ENCODE measurements at places on chromosomes 5 and 9.

DNA sequence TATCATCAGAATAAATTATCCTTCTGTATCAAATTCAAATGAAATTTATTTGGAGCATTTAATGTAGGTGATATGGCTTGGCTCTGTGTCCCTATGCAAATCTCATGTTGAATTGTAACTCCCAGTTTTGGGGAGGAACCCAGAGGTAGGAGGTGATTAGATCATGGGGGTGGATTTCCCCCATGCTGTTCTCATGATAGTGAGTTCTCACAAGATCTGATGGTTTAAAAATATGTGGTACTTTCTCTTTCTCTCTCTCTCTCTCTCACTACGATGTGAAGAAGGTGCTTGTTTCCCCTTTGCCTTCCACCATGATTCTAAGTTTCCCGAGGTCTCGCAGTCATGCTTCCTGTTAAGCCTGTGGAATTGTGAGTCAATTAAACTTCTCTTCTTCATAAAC lies 678.4 kb upstream of the RGMB start:
- DNase-seq: no peak

DNA sequence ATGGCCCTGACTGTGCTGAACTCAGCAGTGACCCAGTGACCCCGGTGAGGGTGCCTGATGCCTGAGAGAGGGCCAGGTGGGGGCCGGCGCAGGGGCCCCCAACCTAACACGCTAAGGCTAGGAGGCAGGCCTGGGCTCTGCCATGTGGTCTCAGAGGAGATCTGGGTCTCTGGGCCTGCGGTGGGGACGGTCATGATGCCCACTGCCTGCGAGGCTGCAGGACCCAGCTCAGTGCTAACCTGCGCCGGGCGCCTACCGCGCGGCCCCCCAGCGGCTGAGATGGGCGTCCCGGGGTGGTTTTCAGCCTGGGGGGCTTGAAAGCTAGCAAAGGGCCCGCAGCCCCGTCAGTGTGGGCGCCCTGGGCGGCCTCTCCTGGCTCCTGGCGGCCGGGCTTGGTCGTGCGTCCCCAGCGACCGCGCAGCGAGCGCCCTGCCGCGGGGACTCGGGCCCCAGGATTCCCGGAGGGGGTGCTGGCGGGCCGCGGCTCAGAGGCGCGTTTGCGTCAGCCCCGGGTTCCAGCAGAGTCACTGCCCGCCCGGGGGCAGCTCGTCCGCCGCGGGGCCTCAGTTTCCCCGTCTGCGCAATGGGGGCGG lies 2.5 kb downstream of the EGFL7 start:
- no peak for DNase-seq

DNA sequence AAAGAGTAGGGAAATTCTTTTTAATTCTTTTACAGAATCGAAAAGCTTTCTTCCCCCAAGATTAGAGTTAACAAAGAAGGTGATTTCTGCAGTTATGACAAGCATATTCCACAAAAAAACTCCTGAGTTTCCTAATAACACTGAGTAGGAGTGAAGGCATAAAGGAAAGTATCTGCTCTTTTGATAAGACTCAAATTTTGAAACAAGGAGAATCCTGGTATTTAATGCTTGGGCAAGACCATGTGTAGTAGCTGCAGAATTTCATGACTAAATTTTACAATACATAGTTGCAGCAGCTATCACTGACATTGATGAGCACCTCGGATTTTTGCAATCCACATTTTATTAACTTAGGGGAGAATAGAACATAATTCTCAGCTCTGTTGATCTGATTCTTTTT lies 92.6 kb downstream of the MARCHF3 start:
- no peak for DNase-seq

GRCh38 chr9:76598981-76599380 lies 140.0 kb downstream of the GCNT1 start:
- DNase-seq: no peak

- DNase-seq: no peak
These were observed 2.0 kb downstream of the KCNN2 start for GRCh38 chr5:114363837-114364236.

DNA sequence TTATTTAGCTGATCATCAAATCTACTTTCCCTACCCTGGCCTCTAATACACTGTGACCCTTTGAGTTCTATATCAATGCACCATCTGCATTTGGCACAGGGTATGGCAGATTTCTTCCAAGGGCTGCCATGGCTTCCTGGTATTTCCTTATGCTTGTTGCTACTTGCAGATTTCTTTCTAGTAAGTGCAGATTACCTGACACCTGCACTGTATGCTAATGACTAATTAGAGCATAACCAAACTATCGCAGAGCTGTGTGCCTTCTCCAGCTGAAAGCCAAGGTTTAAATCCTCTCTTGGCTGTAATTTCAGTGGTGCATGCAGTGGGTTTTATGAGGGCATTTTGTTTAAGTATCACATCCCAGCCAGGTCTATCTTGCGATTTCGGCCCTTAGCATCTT lies 293.7 kb downstream of the KIF4B start:
- no peak for DNase-seq

DNA sequence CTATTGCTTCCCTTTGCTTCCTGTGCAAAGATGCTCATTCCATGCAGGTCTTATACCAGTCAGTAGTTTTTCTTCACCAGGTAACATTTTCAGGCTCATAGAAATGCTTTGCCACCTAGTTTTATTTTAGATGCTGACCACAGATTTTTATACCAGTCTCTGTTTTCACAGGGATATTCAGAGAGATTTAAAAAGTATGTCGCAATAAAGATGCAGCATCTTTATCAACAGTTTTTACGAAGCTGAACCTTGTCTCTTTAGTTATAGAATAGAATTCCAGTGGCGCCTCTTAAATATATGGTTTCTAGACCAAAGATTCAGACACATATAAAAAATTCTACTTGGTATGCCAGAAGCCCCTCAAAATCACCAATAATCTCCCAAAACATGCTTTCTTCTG lies 155.7 kb upstream of the PCSK5 start:
- no peak for DNase-seq

GRCh38 chr5:133527311-133527710 lies 85.0 kb downstream of the FSTL4 start:
- no peak for DNase-seq

GRCh38 chr9:119322184-119322583 lies 47.1 kb downstream of the BRINP1 start:
- DNase-seq: no peak

DNA sequence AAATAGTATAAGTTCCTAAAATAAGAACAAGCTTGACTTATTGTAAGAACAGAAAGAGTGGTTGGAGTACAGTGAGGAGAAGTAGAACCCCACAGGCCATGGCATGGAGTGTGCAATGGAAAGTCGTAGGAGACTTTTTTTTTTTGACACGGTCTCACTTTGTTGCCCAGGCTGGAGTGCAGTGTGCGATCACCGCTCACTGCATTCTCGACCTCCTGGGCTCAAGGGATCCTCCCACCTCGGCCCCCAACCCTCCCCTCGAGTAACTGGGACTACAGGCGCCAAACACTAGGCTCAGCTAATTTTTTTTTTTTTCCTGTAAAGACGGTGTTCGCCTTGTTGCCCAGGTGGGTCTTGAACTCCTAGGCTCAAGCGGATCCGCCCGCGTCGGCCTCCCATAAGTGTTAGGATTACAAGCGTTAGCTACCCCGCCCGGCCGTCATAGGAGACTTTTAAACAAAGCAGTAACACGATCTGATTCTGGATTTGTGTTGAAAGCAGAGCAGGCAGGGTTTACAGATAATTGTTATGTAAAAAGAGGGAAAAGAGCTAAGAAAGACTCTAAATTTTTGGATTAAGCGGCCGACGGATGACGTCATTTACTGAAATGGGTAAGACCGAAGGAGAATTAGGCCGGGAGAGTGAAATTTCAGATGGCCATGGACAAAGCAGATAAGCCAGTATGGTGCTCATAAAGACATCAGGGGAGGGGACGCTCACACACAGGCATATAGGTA lies 752 bp downstream of the TSTD2 start:
- no peak for DNase-seq

DNA sequence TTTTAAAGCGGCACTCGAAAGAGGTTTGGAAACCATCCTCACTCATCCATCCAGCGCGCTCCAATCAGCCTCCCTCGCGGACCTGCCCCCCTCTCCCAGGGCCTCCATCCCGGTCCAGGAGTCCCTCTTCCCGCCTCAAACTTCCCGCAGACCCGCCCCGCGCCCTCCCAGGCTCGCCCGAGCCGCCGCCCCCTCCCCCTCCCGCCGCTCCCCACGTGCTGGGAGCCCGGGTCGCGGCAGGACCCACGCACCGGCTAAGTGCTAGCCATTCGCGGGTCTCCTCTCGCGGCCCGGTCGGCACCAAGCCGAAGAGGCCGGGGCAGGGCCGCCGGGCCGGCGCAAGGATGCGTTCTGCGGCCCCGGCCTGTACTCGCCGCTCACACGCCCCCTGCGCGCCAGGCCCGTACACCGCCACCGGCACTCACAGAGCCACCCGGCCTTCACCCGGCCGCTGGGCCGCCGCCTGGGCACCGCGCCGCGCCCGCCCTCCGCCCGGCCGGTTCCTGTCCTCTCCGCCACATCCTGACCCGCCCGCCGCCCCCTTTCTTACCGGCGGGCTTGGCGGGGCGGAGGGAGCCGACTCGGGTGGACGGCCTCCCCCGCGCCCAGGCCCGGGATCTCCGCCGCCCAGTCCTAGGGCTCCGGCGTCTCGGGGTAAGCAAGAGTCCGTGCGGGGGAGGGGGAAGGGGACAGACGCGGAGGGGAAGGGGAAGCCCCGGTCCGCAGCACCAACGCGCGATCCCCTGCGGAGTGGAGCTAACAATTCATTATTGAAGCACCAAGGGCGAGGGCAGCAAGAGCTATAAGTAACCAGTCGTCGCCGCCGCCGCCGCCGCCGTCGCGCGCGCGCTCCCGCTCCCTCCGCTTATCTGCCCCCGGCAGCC lies 576 bp downstream of the CHD1 start:
- peak; percentile 48 for DNase-seq

DNA sequence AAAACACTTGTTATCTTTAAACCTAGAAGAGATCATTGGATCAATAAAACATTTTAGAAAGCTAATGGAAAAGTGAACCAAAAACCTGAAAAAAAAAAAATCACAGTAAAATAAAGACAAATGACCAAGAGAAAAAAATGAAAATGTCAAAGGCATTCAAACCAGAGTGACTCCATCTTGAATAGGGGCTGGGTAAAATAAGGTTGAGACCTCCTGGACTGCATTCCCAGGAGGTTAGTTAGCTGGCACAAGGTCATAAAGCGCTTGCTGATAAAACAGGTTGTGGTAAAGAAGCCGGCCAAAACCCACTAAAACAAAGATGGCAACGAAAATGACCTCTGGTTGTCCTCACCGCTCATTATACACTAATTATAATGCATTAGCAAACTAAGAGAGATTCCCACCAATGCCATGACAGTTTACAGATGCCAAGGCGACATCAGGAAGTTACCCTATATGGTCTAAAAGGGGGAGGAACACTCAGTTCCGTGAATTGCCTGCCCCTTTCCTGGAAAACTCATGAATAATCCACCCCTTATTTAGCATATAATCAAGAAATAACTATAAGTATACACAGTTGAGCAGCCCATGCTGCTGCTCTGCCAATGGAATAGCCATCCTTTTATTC lies 116.7 kb upstream of the NEK6 start:
- no peak for DNase-seq

DNA sequence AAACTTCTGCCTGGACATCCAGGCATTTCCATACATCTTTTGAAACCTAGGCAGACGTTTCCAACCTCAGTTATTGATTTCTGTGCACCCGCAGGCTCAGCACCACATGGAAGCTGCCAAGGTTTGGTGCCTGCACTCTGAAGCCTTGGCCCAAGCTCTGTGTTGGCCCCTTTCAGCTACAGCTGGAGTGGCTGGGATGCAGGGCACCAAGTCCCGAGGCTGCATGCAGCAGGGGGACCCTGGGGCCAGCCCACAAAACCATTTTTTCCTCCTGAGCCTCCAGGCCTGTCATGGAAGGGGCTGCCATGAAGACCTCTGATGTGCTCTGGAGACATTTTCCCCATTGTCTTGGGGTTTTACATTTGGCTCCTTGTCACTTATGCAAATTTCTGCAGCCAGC lies 49.9 kb downstream of the NFX1 start:
- DNase-seq: no peak

DNA sequence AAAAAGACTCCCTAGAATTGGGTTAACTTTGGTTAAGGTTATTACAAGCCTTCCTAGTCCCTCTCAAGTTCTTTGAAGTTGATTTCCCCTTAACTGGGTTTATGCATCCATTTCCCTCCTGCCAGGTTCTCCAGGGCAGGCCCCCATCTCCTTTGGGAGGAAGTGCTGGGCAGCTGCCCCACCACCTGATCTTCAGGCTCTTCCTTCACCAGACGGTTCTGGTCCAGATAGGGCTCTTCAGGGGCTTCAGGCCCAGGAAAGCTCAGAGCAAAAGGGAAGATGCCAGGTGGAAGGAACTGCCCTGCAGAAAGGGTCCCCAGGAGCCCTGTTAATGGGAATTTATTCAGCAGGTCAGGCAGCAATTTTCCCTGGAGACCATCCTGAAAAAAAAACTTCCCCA lies 2.1 kb downstream of the SMIM32 start:
- no peak for DNase-seq

- no peak for DNase-seq
These were observed 589.2 kb downstream of the SEMA5A start for GRCh38 chr5:8956659-8957058.

- DNase-seq: no peak
These were observed 23.7 kb downstream of the RALGPS1 start for GRCh38 chr9:126938327-126938726.

- DNase-seq: no peak
These were observed 639.4 kb downstream of the SEMA5A start for GRCh38 chr5:8906303-8906967.

DNA sequence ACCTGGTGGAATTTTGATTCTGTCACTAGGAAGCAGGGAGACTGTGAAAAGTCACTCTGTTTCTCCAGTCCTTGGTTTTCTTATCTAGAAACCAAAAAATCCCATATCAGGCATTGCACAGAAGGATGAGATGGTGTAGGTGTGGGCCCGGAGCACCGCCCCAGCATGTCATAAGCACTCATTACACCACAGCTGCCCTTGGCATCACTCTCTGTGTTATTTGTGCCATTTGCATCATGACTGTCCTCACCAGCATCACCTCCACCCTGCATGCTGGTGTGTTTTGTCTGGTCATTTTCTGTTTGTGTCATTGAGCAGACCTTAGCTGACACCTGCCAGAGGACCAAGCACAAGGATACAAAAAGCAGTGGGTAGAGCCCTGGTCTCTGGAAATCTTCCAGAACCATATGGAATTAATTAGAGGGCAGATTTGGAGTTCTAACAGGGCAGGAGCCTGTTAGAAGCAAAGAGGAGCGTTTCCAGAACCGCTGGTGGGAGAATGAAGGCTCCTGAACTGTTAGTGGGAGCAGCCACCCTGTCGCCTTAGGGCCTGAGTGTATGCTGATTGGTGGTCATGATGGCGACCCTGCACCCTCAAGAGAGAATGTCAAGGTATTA lies 99.3 kb downstream of the AMBP start:
- DNase-seq: no peak

- no peak for DNase-seq
These were observed 5.6 kb downstream of the CNTLN start for GRCh38 chr9:17140418-17140817.

DNA sequence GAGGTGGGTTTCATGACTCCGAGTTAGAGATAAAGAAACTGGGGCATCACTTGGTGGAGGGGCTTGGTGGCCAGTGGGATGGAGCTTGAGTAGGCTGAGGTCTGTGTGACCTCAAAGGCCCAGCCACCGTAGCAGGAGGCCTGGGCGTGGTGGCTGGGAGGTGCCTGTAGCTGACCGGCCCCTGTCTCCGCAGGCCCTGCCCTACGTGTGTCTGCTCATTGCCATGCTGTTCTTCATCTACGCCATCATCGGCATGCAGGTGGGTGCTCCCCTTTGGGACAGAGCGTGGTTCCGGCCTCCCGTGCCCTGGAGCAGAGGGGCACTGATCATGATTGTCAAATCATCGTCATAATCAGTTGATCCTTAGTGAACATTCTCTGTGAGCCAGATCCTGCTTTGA lies 196.2 kb downstream of the CACNA1B start:
- DNase-seq: no peak
